ENCODE measurements at places on chromosomes 5 and 9.

GRCh38 chr9:131395157-131396098, 1.5 kb downstream of the PRRC2B start:
- DNase-seq, result no peak

DNA sequence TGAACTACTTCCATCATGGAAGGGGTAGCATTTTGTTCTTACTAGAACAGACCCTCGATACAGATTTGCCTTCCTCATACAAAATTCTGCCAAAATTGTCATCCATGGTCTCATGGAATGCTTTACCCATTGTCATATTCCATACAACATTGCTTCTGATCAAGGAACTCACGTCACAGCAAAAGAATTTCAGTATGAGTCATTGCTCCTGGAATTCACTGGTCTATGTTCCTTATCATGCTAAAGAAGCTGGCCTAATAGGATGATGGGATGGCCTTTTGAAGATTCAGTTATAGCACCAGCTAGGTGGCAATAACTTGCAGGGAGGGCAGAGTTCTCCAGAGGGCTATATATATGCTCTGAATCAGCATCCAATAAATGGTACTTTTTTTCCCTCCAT, 18.2 kb upstream of the FNIP1 start:
- DNase-seq, result peak; percentile 28

DNA sequence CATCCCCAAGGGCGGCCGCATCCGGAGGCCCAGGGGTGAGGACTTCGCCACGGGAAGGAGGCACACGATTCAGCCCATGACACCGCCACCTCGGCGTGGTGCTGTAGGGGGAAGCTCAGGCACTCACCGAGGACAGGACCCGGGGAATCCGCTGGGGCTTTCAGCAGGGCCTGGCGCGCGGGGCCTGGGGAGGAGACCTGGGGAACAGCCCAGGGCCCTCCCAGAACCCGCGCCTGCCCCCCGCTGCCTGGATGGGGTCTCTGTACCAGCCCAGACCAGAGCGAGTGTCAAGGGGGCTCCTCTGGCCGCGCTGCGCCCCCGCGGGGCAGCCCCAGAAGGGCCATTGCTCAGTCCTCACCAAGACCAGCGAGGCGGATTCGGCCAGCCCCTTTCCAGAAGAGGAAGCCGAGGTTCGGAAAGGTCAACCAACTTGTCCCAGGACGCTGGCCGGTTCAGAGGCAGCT, 12.8 kb downstream of the COL23A1 start:
- DNase-seq, result no peak

DNA sequence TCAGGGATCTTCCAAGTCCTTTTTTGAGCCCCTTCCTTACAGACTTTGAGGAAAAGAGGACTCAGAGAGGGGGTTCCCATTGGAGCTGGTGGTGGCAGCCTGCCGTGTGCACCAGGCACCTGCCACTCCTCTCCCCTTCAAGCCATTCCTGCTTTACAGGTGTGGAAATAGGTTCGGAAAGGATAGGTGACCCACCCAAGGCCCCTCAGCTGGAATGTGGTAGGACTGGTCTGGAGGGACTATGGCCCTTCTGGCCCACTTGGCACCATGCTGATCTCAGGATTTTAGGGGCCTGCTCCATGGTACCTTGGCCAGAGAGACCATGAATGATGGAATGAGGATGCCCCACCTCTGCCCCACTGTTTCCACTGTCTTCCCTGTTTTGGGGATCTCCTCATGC, 1.4 kb downstream of the GALNT12 start:
- DNase-seq, result no peak

- DNase-seq, result no peak
These were observed 88.9 kb downstream of the NUDT12 start for GRCh38 chr5:103473725-103474124.

Data from fibroblast of the conjunctiva (primary cell).